A549 treated with Hydrocortisone at 1 μM for 4 hours (cell line): ENCODE measurements at places on chromosomes 2 and 18. TPM values are rescaled to one million over a fixed set of nuclear protein-coding genes. Genes with fewer than 3 reads are reported as not detected.

The NR4A2 gene
- 1.7 to 3.1 TPM (median 2.1 TPM) in 5 replicates for total RNA-seq

The SPP2 gene
- total RNA-seq = not detected in 5 replicates

The GALNT14 gene
- total RNA-seq = 43.9 to 46.3 TPM (median 45.4 TPM) in 5 replicates

The RAB27B gene
- total RNA-seq = 10.7 to 18.2 TPM (median 11.1 TPM) in 5 replicates

The RGPD4 gene
- 0.03 to 0.07 TPM (median 0.05 TPM) in 4 of 5 replicates, not detected in the other for total RNA-seq

The CFAP221 gene
- total RNA-seq = 0.23 to 0.38 TPM (median 0.28 TPM) in 5 replicates
